ENCODE measurements at places on chromosomes 7 and 10. TPM values are rescaled to one million over a fixed set of nuclear protein-coding genes. Genes with fewer than 3 reads are reported as not detected.
A peak's percentile ranks its signal among the peaks of the same experiment; 100 is the strongest.

Gene KLF14
- total RNA-seq: not detected

Gene IDI2
- not detected for total RNA-seq

Gene C7orf57
- 0.83 TPM for total RNA-seq

GRCh38 chr10:30151581-30152389, 92.4 kb upstream of the JCAD start:
- DNase-seq: peak; percentile 2

- DNase-seq: no peak
Measured at GRCh38 chr7:70893971-70894715, 237.8 kb upstream of the GALNT17 start.

DNA sequence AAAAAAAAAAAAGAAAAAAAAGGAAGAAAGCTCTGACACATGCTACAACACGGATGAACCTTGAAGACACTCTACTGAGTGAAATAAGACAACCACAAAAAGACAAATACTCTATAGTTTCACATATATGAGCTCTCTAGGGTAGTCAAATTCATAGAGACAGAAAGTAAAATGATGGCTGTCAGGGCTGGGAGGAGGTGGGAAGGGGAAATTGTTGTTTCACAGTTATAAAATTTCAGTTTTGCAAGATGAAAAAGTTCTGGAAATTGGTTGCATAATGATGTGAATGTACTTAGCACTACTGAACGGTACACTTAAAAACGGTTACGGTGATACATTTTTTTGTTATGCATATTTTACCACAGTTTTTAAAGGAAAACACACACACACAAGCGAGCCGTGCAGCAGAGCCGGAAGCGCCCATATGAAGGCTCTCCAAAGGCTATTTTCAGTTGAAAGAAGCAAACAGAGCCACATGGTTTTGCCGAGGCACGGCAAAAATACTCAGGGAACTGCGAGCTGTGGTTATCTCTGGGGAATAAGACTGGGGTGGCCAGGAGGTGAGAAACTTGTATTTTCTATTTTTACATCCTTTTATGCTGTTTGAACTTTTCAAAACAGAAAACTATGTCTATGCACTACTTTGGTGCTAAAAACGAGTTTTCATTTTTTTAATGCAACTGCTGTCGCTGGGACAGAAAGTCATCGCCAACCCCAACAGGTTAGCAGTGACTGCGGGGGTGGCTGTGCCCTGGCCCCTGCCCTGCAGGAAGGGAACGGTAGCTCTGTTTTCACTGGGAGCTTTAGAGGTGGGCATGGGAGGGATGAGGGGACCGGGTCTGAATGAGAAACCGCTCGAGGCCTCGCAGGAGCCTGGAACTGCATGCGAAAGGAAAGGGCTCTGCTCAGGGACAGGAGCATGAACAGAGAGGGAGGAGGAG, 132.9 kb downstream of the OAT start:
- DNase-seq: no peak

Gene TLL2
- total RNA-seq: 0.18 TPM

DNA sequence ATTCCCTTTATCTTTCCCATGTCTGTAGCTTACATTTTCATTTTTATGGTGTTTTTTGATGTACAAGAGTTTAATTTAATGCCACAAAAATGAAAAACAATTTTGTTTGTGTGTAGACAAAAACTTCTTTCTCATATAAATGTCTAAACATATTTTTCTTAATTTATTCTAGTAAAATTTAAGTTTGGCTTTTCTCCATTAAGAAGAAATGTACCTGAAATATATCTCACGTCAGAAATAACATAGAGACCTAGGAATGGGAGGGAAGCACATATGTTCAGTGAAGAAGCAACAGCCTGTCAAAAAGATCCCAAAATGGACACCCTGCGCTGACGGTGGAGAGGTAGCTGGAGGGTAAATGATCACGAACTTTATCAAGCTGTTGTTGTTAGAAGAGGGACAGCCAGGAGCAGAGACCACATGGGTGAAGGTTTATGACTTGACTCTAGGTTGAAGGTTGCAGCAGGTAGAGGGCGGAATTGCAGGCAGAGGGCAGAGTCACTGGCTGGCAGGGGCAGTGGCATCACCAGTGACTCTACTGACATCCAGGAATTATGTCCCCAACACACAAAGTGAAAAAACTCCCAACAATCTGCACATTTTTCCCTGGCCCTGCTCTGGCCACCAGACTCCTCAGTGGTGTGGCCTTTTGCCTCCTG, 225.9 kb upstream of the PRSS58 start:
- no peak for DNase-seq

Gene FEZF1
- total RNA-seq: not detected

Gene ATP6V1F
- total RNA-seq: 113 TPM

DNA sequence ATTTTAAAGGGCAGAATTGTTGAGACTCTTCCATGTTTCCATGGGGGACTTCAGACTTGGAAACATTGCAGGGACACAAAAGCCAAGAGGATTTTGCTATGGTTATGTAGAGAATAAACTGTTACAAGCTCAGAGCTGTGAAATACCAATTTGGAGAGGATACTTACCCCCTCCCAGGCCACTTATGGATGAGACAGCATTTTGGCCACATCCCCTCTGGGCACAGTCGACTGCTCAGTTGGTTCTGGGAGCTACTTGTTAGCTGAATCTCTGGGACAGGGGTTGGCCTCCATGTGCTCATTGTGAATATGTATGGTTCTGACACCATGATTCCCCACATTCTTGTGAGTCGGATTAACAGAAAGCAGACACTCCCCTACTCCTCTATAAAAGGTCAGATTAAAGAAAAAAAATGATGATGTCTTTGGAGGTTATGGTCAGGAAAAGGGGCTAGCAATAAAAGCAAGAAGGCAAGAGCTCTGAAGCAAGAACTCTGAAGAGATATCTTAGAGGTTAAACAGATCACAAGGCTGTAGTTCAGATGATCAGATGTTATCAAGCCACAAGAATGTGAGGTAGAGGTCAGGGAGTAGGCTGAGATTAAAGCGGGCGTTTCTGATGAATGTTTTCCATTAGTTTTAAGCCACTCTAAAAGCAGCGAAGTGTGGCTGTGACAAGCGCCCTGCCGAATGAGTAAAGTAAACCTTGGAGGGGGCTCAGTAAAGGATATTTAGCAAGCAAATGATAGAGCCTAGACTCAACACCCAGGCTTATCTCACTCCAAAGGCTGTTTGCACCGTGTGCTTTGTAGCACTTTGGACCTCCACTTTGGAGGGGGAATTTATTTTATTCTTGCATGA, 17.2 kb downstream of the STAMBPL1 start:
- peak; percentile 75 for DNase-seq

GRCh38 chr7:5629941-5630340, 151.5 kb downstream of the RNF216 start:
- peak; percentile 82 for DNase-seq

DNA sequence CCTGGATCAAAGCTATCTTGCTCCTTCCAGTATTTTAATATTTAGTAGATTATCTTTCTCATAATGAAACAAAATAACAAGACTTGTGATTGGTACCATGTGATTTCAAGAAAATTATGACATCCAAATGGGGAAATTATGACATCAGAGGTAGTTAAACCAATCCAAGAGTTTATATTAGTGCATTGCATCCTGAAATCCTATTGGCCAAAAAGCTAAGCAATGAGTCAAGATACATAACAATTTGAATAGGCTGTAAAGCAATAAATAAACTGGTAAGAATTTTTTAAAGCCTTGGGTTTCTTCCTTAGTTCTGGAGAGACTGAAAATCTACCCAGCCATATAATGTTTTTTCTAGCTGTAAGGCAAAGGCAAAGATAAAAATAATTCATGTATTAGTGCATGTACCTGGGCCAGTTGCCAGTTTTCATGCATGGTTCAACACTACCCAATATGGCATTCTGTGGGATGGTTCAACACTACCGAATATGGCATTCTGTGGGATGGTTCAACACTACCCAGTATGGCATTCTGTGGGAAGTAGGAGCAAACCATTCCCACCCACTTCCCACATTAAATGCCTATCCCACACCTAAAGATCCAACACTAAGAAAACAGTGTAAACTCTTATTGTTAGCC, at the start of gene RNF148:
Gene RNF148, minus strand, starts transcription at position 51 of the 639 bp plus-strand sequence. CDS start 172 bp downstream, outside the sequence.
- no peak for DNase-seq

Gene ADAP1
- 34.6 TPM for total RNA-seq

Gene NCF1
- 2.4 TPM for total RNA-seq

DNA sequence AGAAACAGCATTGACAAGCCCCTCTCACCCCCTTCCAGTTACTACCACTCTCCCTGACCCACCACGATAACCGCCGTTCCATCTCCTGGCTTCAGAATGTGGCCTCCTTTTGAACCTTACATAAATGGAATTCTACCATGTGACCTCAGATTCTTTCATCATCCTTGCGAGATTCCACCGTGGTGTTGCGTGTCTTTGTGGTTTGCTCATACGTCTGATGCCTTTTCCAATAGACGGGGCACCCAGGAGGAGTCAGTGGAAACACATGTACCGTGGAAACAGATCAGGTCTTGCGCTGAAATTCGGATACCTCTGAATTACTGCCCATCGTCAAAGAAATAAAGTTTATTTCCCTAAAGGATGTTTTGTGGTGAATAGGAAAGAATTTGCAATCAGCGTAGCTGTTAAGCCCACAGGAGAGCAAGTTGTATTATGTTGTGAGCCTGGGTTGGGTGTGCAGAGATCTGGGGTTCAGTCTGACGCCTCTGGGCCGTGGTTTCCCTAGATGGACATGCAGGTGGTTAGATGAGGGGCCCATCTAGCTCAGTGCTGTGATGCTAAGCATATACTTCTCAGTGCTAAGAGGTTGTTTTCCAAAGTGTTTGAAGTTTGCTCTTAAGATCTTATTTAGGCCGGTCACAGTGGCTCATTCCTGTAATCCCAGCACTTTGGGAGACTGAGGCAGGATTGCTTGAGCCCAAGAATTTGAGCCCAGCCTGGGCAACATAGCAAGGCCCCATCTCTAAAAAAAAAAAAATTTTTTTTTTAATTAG, 29.1 kb downstream of the GTF2IRD1 start:
- DNase-seq: no peak

DNA sequence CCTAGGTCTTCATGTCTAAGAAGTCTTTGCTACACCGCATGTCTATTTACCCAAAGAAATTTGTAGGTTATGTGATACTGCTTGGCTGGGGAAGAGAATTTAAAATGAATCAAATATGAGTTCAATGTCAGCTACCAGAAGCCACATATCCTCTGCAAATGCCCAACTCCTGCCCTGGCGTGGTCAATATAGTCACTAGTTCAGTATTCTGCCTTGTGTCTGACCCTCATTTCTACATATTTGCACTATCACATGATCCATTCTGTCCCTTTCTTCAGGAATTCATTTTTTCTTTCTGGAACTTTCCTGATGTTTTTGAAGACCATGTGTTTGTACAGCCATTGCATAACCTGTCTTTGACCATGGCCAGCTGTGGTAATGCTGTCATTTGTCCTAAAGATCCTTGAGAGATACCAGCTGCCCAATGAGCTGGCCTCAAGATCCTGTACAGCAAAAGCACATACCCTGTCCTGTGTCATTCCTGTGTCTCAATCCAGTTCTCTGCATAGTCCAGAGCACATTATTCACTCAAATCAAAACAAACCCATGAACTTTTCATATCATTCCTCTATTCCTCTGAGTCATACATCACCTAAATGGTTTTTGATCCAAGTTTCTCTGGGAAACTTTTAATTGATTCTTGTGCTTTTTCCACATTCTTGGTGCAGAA, 524.5 kb downstream of the PARD3 start:
- no peak for DNase-seq

- DNase-seq: no peak
Measured at GRCh38 chr7:12584930-12585329, 14.4 kb downstream of the SCIN start.

- no peak for DNase-seq
Measured at GRCh38 chr7:78326876-78327275, 528.3 kb downstream of the PHTF2 start.

DNA sequence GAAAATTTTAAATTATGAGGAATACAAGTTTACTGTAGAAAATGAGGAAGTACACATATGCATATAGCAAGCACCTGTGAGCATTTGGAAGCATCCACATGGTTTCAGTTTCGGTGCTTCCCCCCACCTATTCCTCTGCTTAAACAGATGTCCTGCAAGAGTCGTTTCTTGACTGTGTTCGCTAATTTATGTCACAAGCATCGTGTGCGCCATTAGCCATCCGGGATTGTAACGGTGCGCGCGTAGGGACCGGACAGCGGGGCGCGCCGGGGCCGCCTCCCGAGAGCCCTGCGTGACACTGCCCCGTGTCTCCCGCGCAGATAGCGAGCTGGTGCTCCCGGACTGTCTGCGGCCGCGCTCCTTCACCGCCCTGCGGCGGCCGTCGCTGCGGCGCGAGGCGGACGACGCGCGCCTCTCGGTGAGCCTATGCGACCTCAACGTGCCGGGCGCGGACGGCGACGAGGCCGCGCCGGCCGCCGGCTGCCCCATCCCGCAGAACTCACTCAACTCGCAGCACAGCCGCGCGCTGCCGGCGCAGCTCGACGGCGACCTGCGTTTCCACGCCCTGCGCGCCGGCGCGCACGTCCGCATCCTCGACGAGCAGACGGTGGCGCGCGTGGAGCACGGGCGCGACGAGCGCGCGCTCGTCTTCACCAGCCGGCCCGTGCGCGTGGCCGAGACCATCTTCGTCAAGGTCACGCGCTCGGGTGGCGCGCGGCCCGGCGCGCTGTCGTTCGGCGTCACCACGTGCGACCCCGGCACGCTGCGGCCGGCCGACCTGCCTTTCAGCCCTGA, 90.9 kb downstream of the NEURL1 start:
- peak; percentile 71 for DNase-seq

- no peak for DNase-seq
Measured at GRCh38 chr7:95867309-95867708, 95.0 kb downstream of the DYNC1I1 start.

- DNase-seq: peak; percentile 1
Measured at GRCh38 chr10:46545861-46546590, 10.4 kb downstream of the GPRIN2 start.

DNA sequence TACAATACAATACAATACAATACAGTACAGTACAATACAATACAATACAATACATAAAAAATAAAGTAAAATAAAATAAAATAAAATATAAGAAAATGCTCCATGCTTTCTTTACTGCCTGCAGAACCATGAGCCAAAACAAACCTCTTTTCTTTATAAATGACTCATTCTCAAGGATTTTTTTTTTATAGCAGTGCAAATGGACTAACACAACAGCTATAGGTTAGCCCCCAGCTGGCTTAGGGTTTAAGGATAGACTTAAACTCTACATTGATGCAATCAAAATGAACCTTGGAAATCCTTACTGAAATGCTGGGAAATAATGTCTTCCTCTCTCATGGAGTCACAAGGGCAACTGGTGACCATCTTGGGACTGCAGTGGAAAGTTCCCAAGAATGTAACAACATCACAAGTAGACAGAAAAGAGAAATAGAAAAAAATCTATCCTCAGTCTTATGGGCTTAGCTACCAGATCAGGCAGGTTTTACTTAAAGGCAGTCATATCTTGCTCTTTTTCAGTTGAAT, 348.9 kb downstream of the ARL4A start:
- no peak for DNase-seq

DNA sequence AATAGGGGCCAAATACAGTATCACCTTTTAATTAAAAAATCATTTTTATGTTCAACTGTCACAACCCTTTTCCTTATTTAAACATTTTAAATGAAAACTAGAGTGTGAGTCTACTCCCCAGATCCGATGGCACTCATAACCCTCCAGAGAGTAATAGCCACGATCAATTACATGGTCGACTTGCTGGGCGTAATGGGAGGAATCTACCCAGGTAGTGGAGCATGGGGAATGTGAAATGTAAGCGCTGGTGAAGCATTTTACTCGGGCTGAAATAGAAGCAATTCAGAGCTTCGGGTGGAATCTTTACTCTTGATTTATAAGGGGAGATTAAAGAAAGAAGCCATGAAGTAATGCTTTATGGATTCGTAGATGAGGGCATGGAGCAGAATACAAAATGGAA, 321.9 kb downstream of the ACTR3B start:
- no peak for DNase-seq

- DNase-seq: no peak
Measured at GRCh38 chr7:25223206-25223605, 5.1 kb downstream of the NPVF start.
